DMS79 (cell line): ENCODE measurements at places on chromosomes 5 and 9.

- no peak for DNase-seq
Measured at GRCh38 chr5:74618106-74618505, 22.4 kb downstream of the ENC1 start.

- DNase-seq: no peak
Measured at GRCh38 chr9:37415011-37415719, 7.3 kb upstream of the GRHPR start.

DNA sequence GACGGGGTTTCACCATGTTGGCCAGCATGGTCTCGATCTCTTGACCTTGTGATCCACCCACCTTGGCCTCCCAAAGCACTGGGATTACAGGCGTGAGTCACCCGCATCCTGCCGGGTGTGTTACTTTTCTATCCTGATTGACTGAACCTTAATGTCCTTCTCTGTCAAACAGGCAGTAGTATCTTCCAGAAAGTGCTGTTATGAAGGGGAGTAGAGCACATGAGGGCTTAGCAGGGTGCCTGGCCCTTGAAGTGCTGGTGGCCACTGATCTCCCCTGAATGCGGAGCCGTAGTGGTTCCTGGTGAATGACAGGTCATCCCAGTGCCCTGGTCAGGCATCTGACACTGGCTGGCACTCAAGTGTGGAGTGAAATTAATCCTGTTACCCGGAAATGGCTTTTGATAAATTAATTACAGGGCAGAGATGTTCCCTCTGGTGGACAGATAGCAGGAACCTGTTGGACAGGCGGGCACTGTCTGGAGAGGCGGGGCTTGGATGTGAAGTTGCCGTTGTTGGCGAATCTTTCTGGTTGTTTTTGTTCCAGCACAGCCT, 28.4 kb downstream of the PRRC2B start:
- no peak for DNase-seq

- no peak for DNase-seq
Measured at GRCh38 chr5:168401226-168401625, 85.0 kb upstream of the RARS1 start.

DNA sequence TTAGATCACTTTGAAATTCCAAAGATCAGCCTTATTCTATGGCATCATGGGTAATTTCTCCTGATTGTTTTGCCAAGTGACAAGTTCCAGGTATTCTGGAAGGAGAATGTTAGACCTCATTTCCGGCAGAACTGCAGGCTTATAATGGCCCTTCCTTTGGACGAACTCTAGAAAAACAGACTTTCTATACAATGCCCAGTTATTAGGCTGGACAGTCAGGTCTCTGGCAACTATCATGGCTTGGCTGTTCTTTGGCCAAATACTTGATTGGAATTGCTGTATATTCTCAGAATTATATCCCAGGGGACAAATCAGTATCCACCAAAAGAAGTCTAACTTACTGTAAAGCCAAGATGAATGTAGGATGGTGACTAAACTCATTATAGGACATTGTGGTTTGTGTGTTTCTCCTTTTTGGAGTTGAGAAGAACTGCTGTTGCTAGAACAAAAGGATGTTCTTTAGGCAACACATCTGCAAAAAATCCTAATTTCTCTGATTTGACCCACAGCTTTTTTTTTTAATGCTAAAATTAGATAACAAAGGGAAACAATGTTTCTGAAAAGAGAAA, 69.0 kb downstream of the ADAMTSL1 start:
- DNase-seq: no peak
